HS-5 (cell line): ENCODE measurements at places on chromosomes 16 and 17.

DNA sequence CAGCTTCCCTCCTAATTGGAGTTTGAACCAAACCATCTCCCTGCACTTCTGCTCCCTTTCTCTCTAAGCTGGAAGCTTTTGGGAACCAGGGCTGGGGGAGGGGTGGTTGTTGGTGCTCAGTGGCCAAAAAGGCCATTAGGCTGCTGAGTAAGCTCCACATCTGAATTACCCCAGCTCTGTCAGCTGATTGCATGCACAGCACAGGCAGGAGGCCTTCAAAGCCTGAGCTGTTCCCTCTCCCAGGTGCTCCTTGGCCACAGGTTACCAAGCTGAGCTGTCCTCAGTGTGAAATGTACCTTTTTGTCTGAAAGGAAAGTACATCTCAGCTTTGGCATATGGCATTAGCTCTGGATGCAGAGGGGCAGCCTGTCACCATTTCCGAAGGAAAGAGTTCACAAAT, 6.2 kb upstream of the TBKBP1 start:
- DNase-seq = no peak

DNA sequence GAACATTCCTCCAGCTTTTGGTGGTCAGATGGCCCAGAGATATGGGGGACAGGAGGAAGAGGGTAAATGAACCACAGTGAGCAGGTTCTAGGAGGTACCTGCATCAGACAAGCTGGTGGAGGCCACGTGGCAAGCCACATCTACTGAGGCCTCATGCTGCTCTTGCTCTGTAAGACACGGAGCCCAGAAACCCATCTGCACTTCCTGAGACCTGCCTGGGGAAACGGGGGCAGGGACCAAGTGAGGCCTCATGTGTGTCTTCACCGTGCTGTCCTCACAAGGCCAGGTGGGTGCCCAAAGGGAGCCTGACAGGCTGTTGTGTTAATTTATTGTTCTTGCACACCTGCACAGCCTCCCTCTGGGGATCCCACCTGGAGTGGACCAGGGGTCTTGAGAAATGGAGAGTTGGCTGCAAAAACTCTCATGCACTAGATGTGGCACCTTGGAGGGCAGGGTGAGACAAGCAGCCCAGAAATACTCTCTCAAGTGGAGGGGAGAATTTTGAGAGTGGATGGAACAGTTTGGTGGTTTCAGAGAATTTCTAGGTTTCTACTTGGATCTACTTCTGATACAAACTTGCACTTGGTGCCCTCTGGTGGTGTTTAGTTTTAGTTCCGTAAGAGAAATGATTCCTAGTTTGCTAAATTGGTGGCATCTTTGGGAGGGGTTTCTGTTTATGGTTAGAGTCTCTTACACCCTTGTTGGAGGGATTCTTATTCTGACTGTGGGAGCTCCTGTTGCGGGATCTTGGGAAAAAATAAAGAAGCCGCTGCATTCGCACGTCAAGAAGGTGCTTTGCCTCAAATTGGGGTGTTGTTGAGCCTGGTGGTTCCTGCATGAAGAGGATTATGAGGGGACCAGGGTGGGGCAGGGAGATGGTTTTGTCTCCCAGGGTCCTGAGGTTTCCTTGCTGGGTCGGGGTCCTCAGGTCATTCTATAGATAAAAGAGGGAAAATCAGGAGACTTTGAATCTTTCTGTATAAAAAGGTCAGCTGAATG, 47.5 kb downstream of the SLC6A2 start:
- no peak for DNase-seq

- DNase-seq = no peak
Measured at GRCh38 chr17:47978324-47978723, 7.4 kb downstream of the CDK5RAP3 start.

- no peak for DNase-seq
Measured at GRCh38 chr17:29014716-29015115, 8.9 kb upstream of the SEZ6 start.

DNA sequence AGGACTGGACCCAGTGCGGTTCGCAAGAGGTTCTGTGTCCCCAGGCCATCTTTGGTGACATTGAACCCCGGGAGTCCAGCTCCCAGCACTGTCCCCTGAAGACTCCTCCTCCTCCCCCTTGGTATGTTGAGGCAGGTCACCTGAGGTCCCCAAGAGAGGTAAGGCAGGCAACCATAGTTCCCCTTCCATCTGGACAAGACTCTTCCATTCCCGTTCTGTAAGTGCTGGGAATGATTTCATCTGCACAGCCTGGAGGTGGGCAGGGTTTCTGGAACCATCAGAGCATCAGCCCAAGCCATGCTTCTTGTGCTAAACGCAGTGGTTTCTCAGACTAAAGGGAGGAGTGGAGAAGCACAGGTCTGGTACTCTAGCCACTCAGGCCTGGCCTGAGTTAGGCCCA, 24.9 kb downstream of the COPZ2 start:
- DNase-seq = no peak

GRCh38 chr16:67447508-67448076, 16.7 kb downstream of the HSD11B2 start:
- DNase-seq = no peak

GRCh38 chr17:19311421-19312215, 50.9 kb downstream of the B9D1 start:
- DNase-seq = no peak

- DNase-seq = no peak
Measured at GRCh38 chr16:31438414-31438813, 4.2 kb downstream of the ZNF843 start.

- no peak for DNase-seq
Measured at GRCh38 chr17:31002047-31002446, 31.2 kb downstream of the RNF135 start.

DNA sequence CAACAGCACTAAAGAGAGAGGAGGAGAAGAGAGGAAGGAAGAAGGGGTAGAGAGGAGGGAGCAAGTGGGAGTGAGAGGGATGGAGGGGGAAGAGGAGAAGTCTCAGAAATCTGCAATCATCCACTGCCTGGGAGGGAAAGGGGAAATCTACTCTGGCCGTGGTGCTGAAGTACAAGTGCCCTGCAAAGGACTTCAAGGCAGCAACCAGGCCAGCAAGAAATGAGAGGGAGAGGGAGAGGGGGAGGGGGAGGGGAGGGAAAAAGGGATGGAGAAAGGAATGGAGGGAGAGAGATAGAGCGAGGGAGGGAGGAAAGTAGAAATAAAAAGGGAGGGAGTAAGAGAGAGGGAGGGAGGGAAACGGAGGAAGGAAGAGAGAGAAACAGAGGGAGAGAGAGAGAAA, 130.8 kb upstream of the EEF2KMT start:
- no peak for DNase-seq

- peak; percentile 47 for DNase-seq
Measured at GRCh38 chr16:80158766-80159165, 382.0 kb upstream of the DYNLRB2 start.

- DNase-seq = no peak
Measured at GRCh38 chr17:79043931-79044320, 20.0 kb downstream of the C1QTNF1 start.

DNA sequence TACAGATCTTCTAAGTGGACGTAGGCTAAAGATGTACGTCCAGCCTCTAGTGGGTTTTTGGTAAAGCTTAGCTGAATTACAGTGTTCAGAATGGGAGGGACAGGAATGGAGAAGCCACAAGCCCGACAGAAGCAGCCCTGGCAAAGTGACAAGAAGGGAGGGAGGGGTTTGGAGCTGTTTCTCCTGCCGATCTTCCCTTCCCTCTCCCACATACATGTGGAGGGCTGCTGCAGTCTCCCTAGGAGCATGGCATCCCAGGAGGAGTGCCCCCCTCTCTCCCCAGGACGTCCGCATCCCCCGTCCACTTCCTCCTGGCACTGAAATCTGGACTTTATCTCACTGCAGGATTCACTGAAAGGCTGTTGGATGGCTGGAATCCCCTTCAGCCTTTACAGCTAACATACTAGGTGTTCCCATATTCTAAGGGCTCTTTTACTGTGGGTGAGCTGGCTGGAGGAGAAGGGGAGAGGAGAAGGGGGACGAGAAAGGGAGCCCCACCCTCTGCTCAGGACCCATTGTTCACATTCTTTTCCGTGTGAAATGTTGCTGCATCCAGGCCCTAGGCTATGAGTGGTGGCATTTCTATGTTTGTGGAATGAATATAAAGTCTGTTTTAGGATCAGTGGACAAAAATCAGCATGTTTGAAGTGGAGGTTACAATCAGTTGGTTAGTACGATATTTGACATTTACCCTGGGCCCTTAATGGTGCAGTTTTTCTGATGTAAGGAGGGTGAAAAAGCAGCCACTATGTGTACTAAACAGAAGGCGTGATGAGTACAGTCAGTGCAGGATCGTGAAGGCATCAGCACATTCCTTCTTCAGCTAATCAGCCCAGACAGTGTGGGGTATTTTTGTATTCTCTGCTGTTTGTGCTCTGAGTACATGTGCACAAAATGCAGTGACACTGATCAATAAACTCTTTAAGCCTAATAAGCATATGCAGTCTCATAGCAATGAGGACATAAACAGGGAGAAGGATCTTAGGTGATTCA, 94.6 kb downstream of the SPECC1 start:
- no peak for DNase-seq

- no peak for DNase-seq
Measured at GRCh38 chr17:57475796-57476195, 219.5 kb downstream of the MSI2 start.

- DNase-seq = no peak
Measured at GRCh38 chr16:69498926-69499325, 66.8 kb upstream of the NFAT5 start.

GRCh38 chr17:8382880-8383142, 182 bp downstream of the RPL26 start:
- no peak for DNase-seq

- DNase-seq = no peak
Measured at GRCh38 chr16:62970851-62971250, 934.6 kb upstream of the CDH8 start.

GRCh38 chr17:77476006-77476405, 335.2 kb downstream of the SEC14L1 start:
- no peak for DNase-seq

DNA sequence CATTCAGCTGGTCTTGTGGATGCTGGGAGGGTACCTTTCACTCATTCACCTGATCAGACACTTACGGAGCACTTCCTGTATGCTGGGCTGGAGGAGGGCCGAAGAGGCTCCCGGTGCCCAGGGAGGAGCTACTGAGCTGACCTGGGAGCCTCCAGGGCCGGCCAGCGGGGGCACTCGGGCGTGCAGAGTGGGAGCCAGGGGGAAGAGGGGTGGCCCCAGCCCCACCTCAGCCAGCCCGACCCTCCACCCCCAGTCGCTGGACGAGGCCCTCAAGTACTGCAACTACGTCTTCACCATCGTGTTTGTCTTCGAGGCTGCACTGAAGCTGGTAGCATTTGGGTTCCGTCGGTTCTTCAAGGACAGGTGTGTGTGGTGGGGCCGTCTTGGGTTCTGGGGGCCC, 10.3 kb downstream of the TPSG1 start:
- DNase-seq = no peak

GRCh38 chr17:17172001-17172939, 33.9 kb downstream of the PLD6 start:
- DNase-seq = no peak

DNA sequence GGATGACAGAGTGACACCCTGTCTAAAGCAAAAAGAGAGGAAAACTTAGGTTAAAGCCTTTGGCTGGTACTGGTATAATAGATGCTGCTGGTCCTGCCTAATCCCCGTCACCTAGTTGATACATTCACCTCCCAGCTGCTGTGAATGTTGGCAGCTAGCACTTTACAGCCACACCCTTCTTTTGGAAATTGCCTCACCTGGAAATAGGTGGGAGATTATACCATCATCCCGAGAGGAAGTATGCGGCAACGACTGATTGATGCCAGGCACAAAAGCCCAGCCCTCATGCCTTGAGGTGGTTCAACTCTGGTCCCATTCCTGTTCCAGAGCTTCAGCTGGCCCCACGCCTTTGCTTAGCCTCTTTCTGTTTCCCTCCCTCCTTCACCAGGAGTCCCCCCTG, 53.2 kb upstream of the SIAH1 start:
- no peak for DNase-seq

DNA sequence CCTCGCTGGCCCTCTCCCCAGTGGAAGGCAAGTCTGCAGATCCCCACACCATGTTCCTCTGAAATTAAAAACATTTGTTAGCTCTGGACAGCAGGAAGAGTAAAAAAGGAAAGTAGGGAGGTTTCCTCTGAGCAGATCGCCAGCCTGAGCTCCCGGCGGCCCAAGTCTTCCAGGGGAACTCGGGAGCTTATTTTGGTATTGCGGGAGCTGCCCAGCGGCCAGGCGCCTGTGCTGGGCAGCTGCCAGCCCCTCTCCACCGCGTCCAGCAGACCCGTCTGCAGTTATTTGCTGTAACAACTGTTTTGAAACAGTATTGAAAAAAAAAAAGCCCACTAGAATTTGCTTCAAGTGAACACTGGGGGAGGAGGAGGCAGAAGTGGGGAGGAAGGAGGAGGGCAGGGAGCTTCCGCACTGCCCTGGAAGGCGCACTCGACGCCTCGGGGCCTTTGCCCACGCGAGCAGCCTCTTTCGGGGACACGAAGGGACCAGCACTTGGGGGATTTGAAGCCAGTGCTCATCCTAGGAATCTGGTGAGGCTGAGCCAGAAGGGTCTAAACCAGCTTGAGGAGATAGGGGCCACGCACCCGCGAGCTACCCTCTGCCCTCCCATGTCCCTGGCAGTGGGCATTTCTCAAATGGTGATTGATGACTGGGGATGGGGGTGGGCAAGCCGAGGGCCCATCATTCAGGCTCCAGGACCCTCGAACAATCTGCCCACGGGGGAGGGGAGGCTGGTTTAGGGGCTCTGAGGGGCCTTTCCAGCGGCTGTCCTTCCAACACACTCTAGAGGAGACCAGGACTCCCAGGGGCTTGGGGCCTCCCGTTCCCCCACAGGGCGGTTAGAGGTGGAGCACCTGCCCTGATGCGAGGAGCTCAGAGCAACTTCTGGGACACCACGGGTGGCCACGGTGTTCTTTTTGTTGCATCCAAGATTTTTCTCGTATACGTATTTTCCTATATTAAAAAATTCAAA, 3.0 kb upstream of the BAHCC1 start:
- DNase-seq = no peak

DNA sequence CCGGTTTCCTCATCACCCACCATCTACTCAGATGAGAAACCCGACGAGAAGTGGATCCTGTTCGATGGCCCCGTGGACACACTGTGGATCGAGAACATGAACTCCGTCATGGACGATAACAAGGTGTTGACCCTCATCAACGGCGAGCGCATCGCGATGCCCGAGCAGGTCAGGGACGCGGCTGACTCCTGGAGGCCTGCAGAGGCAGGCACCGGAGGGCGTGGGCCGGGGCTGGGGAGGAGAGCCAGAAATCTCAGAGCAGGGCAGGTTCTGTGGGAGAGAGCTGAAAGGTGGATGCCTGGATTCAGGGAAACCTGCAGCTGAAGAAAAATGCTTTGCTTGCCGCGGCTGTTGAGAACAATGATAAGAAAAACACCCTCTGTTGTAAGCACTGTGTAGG, 47.2 kb upstream of the KDM6B start:
- no peak for DNase-seq

GRCh38 chr16:9248162-9248561, 156.7 kb downstream of the HAPSTR1 start:
- DNase-seq = no peak

GRCh38 chr16:3949287-3949686, 68.8 kb upstream of the CREBBP start:
- no peak for DNase-seq

DNA sequence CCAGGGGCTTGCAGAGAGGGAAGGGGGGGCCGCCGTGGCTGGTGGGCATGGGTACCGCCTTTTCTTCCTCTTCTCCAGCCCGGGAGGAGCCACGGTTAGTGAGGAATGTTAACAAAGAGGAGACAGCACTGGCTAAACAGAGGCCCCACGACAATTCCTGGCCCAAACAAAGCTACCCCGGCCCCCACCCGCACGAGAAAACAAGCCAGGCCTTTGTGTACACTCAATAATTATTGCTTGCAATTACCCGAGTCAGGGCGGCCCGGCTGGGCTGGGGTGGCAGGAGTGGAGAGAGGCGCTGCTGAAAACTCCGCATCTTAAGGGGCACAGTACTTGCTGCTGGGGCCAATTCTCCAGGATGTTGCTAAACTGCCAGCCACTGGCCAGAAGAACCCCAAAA, 56.4 kb downstream of the IRX5 start:
- no peak for DNase-seq
